ENCODE measurements at places on chromosomes 2 and 18.

- no peak for DNase-seq
Measured at GRCh38 chr2:63614448-63614968, 25.7 kb downstream of the MDH1 start.

DNA sequence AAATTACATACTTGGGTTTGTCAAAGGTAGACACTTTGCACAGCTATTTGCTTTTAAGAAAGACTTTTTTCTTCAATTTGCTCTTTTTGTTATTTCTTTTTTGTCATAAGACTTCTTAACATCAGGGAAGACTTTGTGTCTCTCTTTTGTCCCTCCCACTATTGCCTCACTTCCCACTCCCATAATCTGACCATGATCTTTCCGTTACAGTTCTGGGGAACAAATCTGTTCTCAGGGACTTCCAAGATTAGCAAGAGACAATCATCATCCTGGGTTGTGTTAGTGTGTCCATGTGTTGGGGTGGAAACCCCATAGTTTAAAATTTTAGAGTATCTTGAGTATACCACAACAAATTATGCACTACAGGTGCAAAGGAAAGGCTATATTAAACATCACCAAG lies 75.3 kb downstream of the REV1 start:
- DNase-seq = no peak

DNA sequence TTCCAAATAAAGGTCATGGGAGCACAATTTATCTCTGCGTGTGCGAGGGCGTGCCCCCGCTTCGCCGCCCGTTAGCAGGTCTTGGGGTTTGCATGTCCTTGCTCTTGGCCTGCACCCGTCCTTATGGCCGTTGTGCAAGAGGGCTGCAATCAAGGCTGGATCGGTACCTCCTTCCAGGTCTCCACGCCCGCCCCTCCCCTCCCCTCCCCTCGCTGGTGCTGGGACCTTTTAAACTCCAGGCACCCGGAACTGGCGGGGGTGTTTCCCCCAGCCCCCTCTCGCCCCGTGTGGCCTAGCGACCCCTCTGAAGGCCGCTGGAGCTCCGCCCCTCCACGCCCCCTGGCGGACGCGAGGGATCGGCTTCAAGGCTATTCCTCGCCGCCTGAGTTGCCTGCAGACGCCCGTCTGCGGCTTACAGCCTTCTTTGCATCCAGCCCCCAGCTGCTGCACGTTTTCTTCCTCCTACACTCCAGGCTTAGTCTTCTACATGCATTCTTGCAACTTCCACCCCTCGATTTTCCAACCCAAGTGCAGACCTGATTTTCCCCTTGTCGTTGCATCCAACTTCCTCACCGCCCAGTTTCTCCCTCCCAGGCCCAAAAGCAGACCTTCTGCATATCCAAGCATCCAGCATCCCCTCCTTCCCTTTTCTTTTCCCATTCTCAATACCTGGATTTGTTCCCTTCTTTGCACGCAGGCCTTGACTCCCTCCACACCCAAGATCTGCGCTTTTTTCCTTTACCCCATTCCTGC lies 577 bp downstream of the IDH1 start:
- DNase-seq = peak; percentile 64

DNA sequence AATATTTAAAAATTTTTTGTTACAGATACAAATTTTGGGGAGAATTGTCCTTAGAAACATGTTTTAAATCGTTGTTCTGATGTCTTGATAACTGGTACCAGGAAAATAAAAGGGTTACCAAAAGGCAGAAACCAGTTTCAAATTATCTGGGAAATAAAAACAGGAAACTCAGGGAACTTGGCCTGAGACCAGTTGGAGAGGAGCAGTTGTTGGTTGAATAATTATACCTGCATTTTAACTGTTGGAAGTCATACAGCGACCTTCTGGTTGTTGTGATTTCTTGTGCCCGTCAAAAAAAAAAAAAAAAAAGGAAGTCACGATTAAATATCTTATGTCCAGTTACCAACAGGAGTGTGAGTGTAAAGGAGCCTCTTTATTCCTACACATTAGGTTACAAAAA lies 51.8 kb downstream of the CRIM1 start:
- no peak for DNase-seq

GRCh38 chr2:120431386-120432292 lies 85.7 kb downstream of the INHBB start:
- no peak for DNase-seq

DNA sequence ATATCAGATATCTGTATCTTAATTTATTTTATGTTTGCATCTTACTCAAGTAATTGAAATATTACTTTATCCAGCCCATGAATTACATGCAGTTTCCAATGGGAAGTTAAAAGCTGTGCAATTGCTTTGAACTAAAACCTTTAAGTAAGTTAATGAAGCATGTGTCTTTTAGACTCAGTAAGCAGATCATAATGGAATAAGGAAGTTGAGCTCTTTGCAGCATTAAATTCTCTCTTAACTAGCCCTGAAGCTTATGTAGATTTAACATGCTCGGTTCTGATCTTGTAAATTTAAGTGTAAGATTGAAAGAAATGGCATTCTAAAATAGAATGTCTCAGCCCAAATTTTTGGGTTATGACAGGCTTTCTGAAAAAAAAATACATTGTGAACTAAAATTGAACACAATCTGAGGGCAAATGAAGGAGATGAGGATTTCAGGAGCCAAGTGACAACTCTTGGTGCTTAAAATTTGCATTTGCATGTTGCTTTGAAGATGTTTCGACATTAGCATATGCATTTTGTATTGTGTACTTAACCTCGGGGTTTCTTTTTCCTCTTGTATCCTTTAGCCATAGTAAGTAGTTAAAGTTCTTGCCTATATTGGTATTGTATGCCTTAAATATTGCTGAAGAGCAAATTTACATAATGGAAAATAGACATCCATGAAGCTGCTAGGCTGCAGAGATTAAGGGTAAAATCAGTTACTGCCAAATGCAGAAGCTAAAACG lies 297.8 kb upstream of the KCNJ3 start:
- no peak for DNase-seq

DNA sequence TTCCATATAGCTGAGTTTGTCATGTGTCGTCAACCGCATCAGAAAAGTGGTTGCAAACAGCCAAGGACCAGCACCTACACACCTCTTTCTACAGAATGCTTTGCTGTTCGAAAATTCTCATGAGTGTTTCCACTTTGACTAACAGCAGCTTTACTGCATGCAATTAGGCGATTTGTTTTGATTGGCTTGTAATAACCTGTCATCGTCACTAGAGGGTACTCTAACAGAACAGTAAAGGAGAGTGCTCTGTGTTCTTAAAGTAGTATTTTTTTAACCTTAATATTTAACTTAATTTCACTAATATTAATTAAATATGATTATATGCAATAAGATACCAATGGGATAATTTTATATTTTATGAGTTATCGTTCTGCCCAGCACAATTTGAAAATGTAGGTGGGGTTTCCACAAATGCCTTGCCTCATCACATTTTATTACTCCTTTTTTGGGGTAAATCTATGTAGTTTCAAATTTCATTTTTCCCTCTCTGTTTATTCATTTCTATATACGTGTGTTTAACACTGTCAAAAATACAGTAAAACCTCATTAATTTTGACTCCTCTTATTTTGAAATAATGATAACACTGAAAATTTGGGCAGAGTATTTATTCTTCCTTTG lies 502.2 kb downstream of the NRXN1 start:
- DNase-seq = no peak

DNA sequence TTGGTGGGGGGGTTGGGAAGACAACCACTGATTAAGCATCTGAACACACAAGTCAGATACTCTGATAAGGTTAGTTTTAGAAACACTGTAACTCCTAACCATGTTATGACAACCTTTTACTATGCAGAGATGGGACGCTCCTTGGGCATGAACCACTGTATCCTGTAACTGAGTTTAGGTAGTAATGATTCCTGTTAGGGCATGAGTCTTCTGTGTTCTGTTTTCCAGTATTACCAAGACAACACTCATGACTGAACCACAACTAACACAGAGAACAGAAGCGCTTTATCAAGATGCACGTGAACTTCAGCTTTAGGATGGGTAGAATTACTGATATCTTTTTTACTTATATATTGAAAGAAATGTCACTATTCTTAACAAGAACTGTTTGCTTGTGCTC lies 14.1 kb upstream of the CREB1 start:
- DNase-seq = no peak

All from stimulated activated CD8-positive, alpha-beta memory T cell treated with anti-CD3 and anti-CD28 coated beads, Interleukin-2, amount 100 ng/mL, for 1 hour (primary cell).